ENCODE measurements at places on chromosomes 1 and 21.
A peak's percentile ranks its signal among the peaks of the same experiment; 100 is the strongest.

DNA sequence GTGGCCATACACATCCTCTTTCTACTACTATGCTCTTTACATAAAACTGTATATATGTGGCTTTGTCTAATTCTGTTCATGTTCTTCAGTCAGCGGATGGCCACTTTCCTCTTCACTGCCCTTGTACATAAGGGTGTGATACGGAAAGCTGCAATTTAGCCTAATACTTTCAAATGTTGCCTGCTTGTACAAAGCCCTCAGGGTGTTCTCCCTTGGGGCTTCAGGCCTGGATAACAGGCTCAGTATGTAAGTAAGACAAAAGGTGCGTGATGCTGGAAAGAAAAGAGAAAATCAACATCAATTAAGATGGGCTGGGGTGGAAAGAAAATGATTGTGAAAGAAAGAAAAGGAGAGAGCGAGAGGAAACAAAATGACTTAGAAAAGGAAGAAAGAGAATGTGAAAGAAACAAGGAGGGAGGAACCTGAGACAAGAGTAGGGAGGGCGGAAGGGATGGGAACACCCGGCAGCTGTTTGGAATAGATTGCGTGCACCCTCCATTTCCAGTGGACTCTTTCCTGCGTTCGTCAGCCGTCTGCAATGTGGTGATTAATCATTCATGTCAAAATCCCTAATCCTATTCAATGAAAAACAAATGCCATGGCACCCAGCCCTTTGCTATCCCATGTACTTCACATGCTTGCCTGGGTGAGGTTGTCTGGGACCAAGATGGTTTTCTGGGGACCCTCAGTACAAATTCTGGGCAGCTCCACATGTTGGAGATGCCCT is 553.6 kb downstream of the NUF2 start:
- DNase-seq, result peak; percentile 94

GRCh38 chr1:54096877-54097240 is 43.5 kb downstream of the TCEANC2 start:
- DNase-seq, result no peak

- no peak for DNase-seq
These were observed 5.5 kb upstream of the MTMR11 start for GRCh38 chr1:149942207-149942606.

DNA sequence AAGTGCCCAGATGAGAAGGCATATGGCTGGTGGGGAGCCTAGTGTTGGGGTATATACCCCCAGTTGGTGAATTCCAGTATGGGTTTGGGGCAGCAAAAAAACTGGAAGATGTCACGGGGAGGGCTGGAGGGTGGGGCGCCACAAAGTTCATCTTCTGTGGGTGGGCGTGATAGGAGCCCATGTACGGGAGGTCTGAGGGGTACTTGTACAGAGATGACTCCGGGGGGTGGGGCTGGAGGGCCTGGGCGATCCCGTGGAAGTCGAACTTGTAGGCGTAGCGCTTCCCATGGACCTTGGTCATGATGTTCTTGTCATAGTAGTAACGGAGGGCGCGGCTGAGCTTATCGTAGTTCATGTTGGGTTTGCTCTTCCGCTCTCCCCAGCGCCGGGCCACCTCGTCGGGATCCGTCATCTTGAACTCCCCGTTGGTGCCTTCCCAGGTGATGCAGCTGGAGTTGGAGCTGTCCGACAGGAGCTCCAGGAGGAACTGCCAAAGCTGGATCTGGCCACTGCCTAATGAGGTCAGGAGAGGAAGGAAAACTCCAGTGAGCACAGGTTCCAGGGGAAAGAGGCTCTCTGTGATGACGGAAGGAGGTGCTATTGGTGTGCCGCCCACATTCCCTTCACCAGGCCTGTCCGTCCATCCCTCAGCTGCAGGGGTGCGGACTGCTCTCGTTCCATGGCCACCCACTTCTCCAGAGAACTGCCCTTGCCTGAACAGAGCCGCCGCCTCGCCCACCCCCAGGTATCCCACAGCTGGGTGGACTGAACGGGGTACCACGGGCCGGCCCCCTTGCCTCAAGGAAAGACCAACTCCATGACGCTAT is 114.7 kb downstream of the ERG start:
- DNase-seq, result no peak

- no peak for DNase-seq
These were observed 174.1 kb upstream of the IGSF21 start for GRCh38 chr1:17933501-17933900.

- DNase-seq, result no peak
These were observed 54.8 kb downstream of the GLIS1 start for GRCh38 chr1:53683986-53684740.

DNA sequence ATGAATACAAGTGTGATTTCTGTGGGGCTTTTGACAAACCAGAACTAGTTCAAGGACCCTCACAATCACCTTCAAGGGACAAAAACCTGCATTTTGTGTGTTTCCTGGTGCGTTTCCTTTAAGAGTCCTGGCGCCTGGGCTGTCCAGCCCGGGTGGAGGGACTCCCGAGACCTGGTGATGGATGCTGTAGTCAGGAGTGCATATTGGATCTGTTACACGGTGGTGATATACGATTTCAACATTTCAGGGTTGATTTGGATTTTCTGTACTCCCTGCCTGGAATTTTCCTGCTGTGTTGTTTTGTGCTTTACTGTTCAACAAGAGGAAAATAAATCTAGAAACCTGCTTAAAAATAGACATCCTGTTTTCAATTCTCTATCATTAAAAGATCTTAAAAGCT is 162.0 kb downstream of the KIF26B start:
- no peak for DNase-seq

- DNase-seq, result no peak
These were observed 202.8 kb downstream of the RRAGC start for GRCh38 chr1:38656726-38657125.

DNA sequence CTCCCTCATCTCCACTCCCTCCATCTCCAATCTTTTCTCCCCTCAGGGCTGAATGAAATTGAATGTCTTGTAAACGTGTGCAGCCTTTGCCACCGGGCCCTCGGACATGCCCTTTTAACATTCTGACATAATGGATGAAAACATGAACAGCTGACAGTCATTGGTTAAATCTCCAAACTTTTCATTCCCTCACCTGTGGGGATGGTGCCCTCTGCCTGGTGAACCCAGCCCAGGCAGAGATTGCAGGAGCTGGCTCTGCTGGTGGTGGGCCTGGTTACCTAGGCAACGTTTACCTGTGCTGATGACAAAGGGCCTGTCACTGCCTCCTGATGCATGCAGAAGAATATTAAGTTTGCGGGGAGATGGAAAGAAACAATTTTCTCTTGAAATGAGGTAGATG is 21.3 kb downstream of the ST6GALNAC3 start:
- no peak for DNase-seq

DNA sequence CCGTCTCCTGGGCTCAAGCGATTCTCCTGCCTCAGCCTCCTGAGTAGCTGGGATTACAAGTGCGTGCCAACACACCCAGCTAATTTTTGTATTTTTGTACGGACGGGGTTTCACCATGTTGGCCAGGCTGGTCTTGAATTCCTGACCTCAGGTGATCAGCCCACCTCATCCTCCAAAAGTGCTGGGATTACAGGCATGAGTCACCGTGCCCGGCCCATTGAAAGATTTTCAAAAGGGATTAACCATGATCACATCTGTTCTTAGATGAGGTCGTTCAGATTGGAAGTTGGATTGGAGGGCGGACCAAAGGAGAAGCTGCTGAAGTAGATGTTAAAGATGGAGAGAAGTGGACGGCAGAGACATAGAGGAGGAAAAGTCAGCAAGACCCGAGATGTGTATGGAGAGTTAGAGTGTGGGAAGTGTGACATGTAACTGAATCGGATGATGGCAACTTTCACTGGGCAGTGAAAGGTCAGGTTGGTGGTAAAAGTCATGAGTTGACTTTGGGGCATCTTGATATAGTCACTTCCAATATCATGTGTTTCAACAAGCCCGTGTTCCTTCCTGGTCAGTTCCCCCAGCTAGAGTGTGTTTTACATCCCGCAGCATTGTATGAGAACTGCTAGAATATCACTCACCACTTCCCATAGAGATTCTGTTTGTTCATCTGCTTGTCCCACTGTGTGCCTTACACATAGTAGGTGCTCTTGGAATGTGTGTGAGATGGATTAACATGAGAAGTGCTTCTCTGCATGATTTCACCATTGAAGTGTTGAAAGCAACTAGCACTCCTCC is 54.4 kb upstream of the TINAGL1 start:
- no peak for DNase-seq
